ENCODE measurements at places on chromosomes 2 and 18.

DNA sequence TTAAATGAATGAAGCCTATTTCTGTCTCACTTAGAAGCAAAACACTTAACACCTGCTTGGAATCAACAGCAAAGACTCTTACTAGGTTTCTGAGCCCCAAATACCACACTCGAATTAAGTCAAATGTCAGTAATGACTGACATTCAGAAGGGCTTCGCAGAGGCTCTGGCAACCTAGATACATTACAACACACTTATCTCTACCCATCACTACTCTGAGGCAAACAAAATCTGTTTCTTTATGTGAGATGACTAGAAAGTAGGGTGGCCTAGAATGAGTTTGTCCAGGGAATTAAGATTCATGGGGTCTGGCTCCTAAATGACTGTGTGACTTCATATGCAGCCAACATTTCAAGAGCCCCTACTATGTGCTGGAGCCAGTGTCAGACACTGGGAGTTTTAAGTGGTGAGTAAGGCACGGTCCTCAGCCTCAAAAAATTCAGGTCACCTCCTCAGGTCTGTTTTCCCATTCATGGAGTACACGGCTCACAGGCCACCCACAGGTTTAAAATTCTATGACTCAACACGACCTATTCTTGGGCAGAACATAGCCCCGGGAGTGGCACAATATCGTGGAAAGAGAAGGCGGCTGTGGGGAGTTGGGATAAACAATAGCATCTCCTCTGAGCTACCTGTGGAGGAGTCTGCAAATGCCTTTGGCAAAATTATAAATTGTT lies 150.3 kb upstream of the ZFP36L2 start:
- no peak for DNase-seq

- DNase-seq: no peak
Measured at GRCh38 chr18:43863180-43863579, 585.9 kb upstream of the SYT4 start.

GRCh38 chr2:139201516-139201915 lies 421.3 kb upstream of the NXPH2 start:
- DNase-seq: no peak

DNA sequence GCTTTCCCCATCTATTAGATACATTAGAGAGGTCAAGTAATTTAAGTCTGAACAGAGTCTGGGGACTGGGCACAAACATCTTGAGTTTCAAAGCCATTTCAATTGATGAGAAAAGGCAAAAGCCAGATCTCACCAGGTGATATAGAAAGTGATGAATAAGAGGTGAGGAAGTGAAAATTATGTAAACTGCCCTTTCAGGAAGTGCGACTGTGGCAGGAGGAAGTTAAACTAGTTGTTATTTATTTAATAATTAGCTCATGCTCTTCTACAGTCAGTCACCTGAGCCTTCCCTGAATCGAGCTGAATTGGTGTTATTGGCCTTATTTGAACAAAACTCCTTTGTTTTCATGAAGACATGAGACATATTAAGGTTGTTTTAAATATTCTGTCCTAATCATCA lies 115.1 kb downstream of the CDH20 start:
- DNase-seq: no peak

- no peak for DNase-seq
Measured at GRCh38 chr2:119764832-119765231, 5.1 kb downstream of the PTPN4 start.

DNA sequence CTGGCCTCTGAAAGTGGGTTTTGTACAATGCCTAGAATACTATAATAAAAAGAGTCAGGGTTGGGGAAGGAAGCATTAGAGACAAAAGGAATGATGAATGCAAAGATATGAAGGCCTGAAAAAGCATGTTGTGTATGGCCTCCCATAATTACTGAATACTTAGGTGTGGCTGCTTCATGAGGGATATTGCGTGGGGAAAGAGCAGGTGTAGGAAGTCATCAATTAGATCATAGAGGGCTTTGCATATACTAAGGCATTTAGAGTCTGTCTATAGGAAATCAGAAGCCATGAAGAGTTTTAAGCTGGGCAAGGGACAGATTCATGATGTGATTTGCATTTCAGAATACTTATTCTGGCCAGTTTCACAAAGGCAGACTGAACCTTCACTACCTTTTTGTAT lies 48.2 kb downstream of the NCOA1 start:
- DNase-seq: no peak
